ENCODE measurements at places on chromosomes 11 and 22.

DNA sequence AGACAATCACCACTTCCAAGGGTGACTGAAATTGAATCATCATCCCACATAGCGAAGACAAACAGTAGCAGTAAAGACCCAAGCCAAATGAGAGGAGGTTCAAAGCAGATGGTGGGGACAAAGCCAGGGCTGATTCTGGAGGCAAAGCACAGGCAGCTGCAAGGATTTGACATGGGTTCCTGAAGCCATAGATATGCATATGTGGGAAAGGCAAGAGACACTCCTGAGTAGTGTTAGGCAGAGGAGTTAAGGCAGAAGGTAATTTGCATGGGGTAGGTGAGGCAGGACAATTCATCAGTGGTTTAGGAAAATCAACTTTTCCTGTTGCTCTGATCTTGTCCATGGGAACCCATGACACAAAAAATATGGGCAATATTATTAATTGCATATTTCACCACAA lies 462.8 kb downstream of the FAM181B start:
- DNase-seq, result no peak

GRCh38 chr22:30778261-30778660 lies 83.6 kb downstream of the OSBP2 start:
- DNase-seq, result no peak

- DNase-seq, result no peak
Observed at GRCh38 chr11:130156108-130157022, 3.2 kb upstream of the ST14 start.

- no peak for DNase-seq
Observed at GRCh38 chr22:28139961-28140360, 220.9 kb upstream of the PITPNB start.

DNA sequence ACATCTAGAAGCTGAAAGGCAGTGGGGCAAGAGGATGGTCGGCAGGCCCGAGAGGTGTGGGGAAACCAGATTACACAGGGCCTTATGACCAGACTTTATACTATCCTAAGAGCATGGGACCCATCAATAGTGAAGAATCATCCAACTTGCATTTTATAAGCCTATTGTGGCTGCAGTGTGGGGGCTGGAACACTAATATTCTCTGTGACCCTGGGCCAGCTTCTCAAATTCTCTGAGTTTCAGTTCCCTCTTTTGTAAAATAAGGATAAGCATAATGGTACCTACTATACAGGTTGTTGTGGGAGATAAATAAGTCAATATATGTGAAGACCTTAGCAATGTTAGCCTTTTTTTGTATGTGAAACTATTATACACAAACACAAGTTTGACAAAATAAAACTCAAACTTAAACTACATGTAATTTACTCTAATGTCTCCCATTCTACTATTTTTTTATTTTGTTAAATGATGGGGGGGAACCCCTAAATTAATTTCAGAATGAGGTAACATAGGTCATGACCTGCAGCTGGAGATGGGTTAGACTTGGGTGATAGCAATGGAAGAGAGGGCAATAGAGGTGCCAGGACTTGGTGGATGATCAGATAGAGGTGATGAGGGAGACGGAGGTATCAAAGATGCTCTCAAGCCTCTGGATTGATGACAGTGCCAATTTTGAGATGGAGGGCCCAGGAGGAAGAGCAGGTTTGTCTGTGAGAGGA lies 30.1 kb downstream of the SMCO4 start:
- no peak for DNase-seq

- DNase-seq, result no peak
Observed at GRCh38 chr11:79762279-79762921, 321.6 kb upstream of the TENM4 start.

DNA sequence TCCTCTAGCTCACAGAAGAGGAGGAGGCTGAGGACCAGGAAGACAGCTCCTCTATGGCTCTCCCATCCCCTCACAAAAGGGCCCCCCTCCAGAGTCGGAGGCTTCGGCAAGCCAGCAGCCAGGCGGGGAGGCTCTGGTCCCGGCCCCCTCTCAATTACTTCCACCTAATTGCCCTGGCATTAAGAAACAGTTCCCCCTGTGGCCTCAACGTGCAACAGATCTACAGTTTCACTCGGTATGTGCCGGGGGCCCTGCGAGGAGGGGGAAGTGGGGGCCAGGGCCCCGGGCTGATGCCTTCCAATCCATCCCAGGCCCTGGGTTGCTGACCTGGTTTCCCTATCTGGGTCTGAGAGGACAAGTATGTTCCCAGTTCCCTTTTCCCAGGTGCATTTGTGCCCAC lies 7.9 kb downstream of the FOXR1 start:
- DNase-seq, result no peak

DNA sequence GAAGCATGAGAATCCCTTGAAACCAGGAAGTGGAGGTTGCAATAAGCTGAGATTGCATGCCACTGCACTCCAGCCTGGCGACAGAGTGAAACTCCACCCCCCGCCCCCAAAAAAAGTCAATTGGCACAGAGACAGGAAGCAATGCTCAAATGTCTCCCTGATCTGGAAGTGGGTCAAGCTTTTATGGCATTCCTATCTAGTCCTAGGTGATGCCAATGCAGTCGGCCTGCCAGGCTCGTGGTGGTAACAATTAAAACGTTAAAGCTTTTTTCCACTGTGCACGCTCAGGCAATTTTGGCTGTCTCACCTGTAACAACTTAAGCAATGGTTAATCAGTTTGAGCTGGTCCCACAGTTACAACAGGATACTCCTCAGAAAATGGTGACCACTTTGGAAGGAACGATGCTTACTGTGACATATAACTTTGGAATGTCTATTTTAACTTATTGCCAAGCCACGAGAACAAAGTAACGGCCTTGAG lies 18.9 kb upstream of the PISD start:
- no peak for DNase-seq

GRCh38 chr11:86490582-86490981 lies 115.9 kb downstream of the CCDC81 start:
- no peak for DNase-seq

DNA sequence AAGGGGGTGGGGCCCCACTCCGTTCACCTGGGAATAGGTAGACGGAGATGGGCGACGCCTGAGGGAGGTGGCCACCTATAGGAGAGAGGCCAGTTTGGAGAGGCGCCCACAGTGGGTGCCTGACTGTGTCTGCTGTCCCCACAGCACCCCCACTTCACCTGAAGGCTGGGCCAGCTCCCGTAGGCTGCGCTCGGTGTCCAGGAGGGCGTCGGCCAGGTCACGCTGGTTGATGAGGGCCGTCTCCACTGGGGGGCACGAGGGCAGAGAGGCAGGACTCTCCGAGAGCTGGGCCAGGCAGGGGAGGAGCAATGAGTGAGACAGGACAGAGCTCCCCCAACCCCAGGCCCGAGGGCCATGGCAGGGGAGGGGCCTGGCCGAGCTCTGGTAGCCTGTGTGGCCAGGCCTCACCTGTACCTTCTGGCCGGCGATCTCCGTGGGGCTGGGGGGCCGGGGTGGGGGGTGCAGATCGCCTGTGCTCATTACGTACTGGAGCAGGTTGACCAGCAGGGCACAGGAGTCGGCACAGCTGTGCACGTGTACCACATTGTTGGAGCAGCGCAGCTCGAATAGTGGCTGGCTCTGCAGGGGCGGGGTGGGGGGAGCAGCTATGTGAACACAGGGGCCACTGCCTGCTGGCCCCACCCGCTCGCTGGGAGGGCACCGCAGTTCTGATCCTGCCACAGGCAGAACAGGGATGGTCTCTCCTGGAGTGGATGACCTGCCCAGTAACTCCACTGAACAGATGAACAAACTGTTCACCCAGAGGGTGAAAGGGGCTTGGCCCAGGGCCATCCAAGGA lies 14.7 kb downstream of the ATG2A start:
- DNase-seq, result no peak

GRCh38 chr22:50010676-50011446 lies 1.7 kb downstream of the IL17REL start:
- no peak for DNase-seq

DNA sequence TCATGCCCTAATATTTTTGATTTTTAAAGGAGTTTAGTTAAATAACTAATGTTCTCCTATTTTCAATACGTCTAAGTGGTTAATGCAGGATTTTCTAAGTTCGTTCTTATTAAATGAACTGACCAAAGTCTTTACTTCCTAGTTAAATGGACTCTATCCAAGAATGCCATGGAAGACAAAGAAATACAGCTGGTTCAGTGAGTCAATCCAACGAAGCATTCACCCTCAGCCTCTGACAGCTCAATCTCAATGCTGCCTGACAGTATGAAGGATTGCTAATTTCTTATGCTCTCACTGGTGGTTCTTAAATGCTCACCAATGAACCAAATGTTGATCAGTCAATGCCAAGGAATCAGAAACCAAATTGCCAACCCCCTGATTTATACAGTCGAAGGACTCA lies 219.4 kb downstream of the CADM1 start:
- no peak for DNase-seq

DNA sequence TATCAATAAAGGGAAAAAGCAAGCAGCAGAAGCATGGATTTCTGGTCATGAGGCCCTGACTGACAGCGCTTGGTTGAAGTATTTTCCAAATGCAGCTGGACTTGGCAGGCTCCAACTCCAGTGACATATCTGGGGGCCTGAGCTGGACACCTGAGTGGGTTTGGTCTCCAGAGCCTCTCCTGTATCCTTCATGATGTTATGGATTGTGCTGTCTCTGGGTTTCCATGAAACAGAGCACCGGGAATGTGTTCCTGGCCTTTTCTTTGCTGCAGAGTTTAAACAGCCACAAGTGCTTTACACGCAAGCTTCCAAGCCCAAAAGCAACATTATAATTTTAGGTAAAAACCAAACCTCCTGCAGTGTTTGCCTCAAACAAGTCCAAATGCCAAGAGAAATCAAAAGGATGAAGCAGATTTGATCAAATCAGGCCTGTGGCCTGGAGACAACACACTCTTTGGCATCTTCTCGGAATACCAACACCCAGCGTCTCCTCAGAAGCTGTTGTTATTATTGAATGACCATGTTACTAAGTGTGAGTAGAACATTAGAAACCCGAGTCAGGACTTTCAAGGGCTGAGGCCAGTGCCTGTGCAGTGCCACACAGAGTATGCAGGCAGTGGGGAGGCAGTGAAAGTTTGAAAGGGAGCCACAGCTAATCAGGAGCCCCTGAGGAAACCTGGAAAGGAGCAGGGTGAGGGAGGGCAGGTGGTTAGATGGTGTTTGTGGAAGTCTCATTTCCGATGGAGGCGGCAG lies 42.0 kb downstream of the ME3 start:
- no peak for DNase-seq

GRCh38 chr11:9823439-9823838 lies 159.6 kb downstream of the SWAP70 start:
- no peak for DNase-seq

GRCh38 chr22:28411125-28411524 lies 268.5 kb downstream of the TTC28 start:
- no peak for DNase-seq

DNA sequence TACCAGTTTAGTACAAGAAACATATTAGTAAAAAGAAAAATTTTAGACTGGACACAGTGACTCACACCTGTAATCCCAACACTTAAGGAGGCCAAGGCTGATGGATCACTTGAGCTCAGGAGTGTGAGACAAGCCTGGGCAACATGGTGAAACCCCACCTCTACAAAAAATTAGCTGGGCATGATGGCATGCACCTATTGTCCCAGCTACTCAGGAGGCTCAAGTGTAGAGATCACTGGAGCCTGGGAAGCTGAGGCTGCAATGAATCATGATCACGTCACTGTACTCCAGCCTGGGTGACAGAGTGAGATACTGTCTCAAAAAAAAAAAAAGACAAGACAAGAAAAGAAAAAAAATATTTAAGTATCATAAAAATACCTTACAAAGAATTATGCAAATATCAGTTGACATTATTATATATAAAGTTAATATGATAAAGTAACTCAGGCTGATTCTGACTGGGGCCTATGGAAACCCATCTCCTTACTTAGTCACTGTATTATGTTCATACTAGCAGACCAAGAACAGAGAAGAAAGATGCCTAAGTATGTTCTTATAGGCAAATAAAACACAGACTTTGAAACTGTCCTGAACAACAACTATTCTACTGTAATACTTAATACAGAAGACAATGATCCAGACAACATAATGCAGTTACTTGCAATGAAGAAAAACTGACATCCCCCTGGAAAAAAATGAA lies 27.3 kb downstream of the FAM168A start:
- no peak for DNase-seq

DNA sequence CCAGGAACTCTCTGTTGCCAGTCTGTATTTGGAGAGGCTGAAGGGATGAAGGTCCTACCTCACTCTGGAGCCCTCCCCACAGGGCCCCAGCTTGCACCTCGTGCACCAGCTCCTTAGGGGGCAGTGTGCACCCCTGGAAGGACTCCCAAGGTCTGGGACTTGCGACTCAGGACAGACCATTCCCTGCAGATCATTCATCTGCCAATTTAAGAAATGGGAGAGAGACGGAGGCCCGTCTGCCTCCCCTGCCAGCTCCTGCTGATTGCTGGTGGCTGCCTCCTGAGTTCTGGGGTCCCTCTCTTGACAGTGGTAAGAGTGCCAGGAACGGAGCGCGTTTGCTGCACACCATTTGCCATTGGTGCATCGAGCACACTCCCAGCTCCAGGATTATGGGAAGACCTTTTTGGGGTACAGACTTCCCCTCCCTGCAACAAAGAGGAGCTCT lies 27.4 kb upstream of the MALAT1 start:
- peak; percentile 78 for DNase-seq

GRCh38 chr22:39434243-39434653 lies 22.6 kb upstream of the MGAT3 start:
- DNase-seq, result no peak

- no peak for DNase-seq
Observed at GRCh38 chr22:45503816-45504372, 1.2 kb downstream of the FBLN1 start.

DNA sequence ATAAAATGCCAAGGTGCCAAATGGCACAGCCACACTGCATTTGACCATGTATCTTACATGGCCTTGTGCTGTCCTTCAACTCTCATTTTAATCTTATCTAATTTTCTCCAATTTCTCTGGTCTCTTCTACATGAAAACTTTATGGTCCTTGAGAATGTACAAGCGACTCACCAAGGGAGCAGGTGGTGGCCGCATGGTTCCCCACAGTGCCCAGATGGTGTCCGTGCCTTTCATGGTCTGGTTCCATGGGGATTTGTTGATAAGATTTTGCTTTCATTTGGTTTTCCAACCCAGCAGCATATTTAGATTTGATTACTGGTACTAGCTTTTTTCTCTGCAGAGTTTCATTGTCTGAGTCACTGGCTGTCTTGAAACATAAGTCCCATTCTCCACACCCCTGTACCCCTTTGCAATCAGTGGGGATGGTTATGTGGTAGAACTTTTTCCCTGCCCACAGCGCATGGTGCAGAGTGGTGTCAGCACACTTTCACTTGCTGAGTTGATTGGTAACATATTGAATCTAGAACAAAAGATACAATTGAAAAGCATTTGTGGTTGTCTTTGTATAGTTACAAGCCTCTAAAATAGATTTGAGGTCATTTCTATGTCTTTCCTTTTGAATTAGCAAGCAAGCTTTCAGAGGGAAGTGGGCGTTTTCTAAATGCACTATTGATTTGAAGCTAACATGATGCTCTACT lies 24.1 kb downstream of the ZNRF3 start:
- DNase-seq, result no peak

GRCh38 chr11:78318321-78319114 lies 99.1 kb downstream of the GAB2 start:
- DNase-seq, result no peak
